ENCODE measurements at places on chromosomes 7 and 10.
A peak's percentile ranks its signal among the peaks of the same experiment; 100 is the strongest.

DNA sequence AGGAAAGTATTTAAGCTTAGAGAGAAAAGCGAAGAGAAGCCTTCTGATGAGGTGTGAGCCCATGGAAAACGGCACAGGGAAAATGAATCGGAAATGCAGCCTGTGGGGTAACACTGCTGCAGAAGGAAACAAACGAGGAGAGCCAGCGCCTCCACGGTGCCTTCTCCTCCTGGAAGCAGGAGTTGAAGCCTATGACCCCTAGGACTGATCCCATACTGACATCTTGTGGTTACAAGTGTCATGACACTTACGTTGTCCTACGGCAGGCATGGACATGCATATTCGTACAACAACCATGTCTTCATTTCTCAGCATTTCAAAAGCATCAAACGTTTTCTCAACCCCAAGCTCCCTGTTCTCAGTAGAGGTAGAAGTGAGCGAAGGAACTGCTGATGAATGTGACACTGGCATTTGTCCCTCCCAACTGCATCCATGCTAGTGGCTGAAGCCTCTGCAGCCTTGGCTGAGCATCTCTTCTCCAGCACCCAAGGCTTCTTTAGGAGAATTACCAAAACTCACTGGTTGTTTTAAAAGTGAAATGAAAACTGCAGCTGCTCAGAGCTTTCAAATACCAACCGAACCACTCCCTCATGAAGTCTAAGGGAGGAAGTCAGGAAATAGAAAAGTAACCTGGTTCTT is 160.2 kb downstream of the JAZF1 start:
- no peak for DNase-seq

GRCh38 chr10:110355922-110356627 is 51.4 kb upstream of the SMNDC1 start:
- DNase-seq, result no peak

GRCh38 chr7:139242741-139243281 is 11.8 kb downstream of the UBN2 start:
- DNase-seq, result no peak

DNA sequence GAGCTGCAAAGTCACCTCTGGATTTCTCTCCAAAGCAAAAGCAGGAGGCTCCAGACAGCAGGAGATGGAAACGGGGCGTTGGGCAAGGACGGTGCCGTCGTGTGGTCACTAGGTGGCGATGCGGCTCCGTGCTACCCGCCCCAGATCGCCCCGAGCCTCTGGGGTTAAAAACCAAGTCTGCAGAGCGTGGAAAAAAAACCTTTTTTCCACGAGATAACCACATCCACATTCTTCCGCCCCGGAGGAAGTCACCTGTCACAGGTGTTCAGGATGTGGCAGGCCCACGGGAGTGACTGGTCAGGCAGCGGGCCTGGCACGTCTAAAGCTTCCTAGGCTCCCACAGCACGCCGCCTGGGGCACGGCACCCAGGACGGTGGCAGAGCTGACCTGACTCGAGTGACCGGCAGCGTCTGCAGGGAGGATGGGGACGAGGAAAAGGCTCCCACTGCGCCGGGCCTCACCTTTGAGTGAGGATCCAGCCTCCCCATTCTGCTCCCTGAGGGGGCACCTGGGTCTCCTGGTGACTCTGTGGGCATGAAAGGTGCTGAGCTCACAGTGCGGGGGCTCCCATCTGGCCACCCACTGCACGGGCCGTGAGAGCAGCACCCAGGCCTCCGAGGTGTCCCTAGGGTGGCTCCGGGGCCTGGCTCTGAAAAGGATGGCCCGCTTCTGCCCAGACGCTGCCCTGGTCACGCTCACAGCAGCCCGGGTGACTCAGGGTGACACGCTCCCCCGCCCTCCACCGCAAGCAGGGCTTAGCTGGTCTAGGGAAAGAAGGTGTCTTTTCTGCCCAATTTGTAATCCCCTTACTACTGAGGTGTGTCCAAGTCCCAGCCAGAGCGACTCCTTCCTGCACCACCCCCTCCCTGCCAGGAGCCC is 71.3 kb upstream of the TNRC18 start:
- peak; percentile 46 for DNase-seq

DNA sequence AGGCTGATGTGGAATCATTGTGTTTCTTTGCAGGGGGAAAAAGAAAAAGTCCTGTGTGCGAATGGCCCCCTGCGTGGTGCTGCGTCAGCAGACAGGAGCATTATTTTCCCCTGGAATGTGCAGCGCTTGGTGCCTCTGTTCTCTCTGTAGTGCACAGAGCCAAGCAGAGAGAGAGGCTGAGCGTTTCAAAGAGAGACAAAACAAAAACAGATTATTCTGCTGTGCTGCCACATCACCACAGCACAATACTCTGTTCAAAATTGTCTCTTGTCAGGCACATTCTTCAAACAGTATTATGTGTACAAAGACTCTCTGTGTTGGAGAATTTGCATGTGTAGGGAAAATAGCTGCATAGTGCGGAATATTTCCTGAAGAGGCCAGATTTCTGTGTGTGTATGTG is 609.0 kb downstream of the SDK1 start:
- no peak for DNase-seq

DNA sequence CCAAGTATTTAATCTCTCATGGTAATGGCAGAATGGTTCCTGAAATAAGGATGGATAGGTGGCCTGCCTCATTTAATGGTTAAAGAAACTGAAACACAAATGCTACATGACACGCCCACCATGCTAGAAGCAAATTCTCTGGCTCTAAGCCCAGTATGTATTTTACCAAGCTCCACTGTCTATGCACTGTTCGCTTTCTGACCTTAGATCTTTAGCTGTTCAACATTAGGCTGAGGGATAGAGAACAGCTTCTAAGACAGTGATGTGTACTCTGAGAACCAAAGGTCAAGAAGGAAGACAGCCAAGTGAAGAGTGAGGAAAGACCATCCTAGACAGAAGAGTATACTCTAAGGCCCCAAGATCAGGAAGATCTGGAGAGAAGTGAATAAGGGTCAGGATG is 26.6 kb downstream of the FAM3C start:
- DNase-seq, result no peak

DNA sequence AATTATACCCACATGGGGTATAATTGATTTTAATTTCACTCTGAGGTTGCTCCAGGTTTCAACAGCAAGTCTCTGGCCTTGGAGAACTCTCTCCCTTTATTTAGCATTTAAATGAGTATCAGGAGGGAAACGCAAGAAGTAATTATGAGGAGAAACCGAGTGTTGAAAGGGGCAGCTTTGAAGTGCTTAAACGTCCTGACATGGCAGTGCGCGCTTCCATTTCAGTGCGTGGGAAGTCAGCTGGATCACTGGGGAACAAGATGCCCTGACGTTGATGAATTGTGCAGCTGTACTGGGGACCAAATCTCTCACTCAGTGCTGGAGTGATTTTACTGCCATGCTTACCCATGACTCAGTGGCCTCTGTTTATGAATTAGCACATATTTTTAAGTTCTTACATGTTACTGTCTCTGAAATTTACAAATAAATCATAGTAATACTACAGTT is 106.0 kb upstream of the PRR15 start:
- DNase-seq, result no peak

DNA sequence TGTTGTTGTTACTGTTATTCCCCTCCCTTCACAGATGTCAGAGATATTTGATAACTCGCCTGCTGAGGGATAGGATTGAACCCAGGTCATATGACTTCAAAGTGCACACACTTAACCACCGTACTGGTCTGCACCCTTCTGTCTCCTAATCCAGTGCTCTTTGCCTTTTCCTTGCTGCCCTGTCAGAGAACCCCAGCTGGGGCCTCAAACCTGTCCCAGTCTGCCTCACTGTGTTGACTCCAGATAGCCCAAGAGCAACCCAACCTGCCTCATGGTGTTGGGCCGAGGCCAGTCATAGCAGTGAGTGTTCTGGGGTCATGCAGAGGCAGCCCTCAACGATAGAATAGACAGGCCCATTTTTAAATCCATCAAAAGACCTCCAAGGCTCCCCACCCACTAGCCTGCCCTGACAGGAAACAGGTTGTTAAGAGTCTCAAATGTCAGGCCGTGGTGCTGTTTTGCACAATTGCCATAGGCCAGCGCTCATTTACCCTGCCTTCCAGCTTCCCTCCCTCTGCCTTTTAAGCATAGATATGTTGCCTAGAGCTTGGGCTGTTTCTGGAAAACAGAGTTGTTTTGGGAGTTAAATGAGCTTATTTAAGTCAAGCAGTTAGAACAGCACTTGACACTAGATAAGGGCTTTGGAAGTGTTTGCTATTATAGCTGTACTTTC is 37.0 kb upstream of the PDCD4 start:
- DNase-seq, result no peak

- no peak for DNase-seq
These were observed 334.3 kb upstream of the SEMA3D start for GRCh38 chr7:85521108-85521694.

GRCh38 chr7:73734619-73735527 is 3.7 kb downstream of the ABHD11 start:
- no peak for DNase-seq

DNA sequence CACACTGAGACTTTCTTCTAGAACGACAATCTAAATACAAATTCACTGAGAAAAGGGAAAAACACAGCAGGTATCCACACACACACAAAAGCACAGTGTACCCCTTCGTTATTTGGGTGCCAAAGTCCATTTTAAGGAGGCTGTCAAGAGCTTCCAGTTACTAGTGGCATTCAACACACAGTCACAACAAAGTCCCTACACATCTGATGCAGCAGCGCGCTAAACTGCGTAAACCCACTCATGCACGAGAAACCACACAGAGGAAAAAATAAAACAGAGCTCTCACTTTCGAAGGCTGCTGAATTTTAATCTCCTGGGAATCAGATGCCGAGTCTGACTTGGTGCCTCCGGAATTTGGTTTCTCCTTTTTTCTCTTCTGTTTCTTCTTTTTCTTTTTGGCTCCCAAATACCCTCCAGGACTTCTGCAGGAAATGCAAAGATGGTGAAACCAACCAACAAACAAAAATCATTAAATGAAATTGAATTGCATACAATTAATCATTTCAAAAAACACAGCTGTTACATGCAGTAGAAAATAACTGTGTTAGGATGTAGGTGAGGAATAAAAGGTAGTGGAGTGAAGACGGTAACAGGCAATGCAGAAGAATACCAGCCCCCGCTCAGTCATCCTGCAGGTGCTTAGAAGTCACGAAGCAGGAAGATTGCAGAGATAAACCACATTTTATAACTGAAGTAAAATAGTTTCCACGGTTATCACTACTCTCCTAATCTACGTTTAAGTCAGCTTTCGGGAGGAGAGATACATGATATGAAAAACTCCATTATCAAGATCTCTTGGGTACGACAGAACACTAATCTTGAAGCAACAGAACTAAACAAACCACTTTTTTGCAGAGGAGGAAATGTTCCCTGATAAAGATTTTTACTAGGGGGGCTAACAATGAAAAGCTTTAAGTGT is 27.1 kb downstream of the NMT2 start:
- DNase-seq, result no peak

GRCh38 chr7:155529845-155530244 is 16.5 kb downstream of the CNPY1 start:
- no peak for DNase-seq

DNA sequence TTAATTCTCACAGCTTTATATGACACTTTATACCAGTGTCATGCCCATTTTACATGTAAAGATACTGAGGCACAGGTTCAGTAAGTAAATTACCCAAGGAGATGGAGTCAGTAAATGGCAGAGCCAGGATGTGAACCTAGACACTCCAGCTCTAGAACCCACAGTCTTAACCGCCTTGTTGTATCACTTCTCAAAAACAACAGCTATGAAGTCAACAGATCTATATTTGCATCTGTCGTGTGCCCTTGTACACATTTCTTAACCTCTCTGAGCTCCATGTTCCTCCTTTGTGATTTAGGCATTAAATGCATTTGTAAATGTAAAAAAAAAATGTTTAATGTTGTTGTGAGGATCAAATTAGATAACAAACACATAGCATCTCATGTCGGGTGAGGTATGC is 716.2 kb downstream of the SUGCT start:
- no peak for DNase-seq

DNA sequence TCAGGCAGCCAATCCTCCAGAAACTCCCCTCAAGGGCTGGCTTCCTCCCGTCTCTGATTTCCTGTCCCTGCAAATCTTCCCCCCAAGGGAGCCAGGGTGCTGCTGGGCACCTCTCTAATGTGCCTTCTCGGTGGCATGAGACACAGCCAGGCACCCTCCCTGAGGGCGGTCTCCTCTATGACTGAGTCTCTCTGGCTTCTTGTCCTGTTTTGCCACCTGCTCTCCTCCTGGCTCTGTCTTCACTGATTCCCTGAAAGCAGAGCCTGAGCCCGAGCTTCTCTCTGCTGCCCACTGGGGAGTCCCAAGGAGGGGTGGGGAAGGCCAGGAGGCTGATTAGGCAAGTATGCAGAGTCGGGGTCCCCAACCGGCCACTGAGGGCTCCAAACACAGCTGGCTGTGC is 60.4 kb upstream of the INSIG1 start:
- no peak for DNase-seq
